Skeletal muscle cell (primary cell): ENCODE measurements at places on chromosomes 11 and 22.

GRCh38 chr11:77081976-77082836 is 15.4 kb downstream of the CAPN5 start:
- DNase-seq: no peak

- no peak for DNase-seq
Measured at GRCh38 chr22:27541836-27542235, 259.7 kb downstream of the MN1 start.

- no peak for DNase-seq
Measured at GRCh38 chr11:115761348-115761747, 257.1 kb upstream of the CADM1 start.

- DNase-seq: no peak
Measured at GRCh38 chr22:23537416-23537815, 42.7 kb downstream of the IGLL1 start.

GRCh38 chr22:30564045-30564760 is 10.3 kb downstream of the GAL3ST1 start:
- DNase-seq: no peak

- no peak for DNase-seq
Measured at GRCh38 chr11:72350752-72351151, 83.6 kb downstream of the CLPB start.

DNA sequence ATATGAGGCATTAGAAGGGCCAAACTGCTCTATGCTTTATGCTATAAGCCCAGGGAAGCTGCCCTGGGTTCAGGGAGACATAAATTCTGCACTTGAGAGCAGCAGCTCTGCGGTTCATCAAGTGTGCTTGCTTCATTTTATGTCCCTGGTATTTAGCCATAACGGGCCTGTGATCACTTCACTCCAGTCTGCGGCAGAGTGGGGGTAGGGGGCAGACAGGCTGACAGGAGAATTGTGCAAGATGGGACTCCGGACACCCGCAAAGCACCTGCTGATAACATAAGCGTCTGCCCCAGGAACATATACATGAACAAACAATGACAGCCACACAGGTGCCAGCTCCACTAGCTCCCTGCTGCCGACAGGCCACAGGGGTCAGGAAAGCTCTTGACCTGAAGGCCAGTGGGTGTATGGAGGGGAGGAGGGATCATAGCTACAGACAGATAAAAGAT is 56.1 kb downstream of the SMCO4 start:
- no peak for DNase-seq

DNA sequence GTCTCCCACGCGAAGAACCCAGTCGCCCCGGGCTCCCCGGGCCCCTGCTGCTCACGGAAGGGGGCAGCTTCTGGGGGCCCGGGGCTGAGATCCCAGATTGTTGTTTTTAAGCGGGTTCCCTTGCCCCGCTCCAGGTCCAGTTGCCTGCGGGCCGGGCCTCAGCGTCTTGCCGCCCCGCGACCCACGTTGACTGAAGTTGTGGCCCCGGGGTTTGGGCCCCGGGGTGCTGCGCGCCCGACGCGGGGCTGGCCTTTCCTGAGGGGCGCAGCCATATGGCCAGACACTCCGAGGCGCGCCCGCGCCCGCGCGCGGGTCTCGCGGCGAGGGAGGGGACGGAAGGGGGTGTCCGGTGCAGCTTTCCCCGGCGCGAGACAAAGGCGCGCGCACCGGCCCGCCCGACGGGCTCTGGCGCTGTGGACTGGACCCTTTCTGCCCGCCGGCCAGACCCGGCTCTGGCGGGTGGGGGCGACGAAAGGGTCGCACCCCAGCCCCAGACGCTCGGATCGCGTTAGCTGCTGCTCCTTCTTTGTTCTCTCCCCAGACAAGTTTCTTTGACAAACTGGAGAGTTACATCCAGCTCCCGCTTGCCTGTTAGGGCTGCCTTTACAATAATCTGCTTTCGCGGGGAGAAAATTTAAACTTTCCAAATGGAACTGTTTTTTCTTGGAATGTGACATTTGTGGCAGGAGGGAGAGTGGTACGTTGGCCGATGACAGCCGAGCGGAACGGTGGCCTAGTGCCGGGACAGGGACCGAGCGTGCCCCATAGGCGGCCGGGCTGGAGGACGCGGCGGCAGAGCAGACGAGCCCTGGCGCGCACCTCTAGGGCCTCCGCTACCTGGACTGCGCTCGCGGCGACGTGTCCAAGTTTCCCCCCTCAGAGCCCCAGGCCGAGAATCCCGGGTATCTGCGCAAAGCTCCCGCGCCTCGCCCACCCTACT is 716 bp downstream of the AMOTL1 start:
- DNase-seq: no peak

- DNase-seq: no peak
Measured at GRCh38 chr11:95257456-95257971, 26.5 kb upstream of the SESN3 start.

DNA sequence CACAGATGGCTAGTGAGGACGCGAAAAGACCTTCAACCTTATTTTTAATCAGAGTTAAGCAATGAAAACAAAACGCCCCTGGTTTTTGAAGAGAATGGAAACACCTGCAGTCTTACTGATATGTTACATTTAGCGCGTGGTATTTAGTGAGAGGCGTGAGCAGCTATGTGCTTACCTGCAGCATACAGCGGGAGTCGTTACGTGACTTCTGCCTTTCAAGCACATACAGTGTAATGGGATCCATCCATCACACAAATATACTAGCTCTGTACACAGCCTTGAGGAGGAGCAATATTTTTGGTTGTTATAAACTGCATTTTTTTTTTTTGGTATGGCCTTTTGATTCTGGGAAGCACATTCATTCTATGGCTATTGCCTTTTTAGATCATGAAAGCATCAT is 5.5 kb downstream of the KRTAP5-2 start:
- DNase-seq: no peak

- DNase-seq: no peak
Measured at GRCh38 chr22:25054943-25055511, 102.5 kb downstream of the KIAA1671 start.

- no peak for DNase-seq
Measured at GRCh38 chr22:49740242-49740641, 87.4 kb downstream of the BRD1 start.

DNA sequence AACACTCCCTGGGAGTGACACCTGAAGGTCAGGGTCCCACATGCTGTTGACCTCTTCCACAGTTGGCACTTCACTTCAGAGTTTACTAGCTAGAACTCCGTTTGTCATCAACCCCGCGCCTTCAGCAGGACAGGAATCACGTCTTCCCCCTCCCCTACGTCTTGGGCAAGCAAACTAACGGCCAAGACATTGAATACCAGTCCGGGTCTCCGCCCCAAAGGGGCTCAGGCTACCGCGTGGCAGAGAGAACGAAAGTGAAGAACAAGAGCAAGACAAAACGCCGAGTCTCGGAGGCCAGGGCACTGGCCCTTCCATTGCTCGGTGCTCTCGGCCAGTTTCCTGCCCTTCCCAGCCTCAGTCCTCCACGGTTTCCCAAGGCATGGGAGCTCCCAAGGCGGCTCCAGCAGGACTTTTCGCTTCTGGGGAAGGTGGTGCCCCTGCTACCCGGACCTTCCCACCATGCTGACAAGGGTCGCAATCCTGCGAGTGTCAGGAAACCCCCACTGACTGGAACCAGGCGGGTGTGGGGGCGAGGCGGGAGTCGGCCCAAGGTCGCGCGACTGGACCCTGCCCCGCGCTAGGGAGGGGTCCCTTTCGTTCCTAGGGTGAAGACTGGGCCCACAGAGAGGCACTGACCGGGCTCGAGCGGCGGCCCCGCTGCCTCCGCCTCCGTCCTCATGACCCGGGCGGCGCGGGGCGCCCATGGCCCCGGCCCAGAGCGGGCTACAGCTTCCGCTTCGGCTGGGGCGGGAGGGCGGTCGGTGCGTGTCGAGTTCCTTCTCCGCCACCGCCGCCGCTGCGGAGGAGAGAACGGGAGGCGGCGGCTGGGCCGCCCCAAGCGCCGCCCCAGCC is at the start of gene GUCD1:
Gene GUCD1 (minus strand): TSS at position 826 of the 852 bp plus-strand sequence. CDS start 147 bp downstream, at position 679.
- no peak for DNase-seq

GRCh38 chr22:22386602-22387385 is 121.7 kb downstream of the ZNF280B start:
- no peak for DNase-seq

GRCh38 chr11:77502346-77502905 is 28.5 kb upstream of the PAK1 start:
- DNase-seq: no peak

DNA sequence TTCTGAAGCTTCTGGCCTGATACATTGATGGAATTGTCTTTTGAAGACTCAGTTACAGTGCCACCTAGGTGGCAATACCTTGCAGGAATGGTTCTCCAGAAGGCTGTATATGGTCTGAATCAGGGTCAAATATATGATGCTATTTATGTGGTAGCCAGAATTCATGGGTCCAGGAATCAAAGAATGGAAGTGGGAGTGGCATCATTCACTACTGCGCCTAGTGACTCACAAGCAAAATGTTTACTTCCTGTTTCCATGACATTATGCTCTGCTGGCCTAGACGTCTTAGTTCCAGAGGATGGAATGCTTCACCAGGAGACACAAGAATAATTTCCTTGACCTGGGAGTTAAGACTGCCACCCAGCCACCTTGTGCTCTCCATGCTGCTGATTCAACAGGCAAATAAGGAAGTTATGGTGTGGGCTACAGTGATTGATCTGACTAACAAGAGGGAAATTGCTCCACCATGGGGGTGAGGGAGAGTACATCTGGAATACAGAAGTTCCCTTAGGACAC is 491.8 kb downstream of the ETS1 start:
- DNase-seq: peak; percentile 55

DNA sequence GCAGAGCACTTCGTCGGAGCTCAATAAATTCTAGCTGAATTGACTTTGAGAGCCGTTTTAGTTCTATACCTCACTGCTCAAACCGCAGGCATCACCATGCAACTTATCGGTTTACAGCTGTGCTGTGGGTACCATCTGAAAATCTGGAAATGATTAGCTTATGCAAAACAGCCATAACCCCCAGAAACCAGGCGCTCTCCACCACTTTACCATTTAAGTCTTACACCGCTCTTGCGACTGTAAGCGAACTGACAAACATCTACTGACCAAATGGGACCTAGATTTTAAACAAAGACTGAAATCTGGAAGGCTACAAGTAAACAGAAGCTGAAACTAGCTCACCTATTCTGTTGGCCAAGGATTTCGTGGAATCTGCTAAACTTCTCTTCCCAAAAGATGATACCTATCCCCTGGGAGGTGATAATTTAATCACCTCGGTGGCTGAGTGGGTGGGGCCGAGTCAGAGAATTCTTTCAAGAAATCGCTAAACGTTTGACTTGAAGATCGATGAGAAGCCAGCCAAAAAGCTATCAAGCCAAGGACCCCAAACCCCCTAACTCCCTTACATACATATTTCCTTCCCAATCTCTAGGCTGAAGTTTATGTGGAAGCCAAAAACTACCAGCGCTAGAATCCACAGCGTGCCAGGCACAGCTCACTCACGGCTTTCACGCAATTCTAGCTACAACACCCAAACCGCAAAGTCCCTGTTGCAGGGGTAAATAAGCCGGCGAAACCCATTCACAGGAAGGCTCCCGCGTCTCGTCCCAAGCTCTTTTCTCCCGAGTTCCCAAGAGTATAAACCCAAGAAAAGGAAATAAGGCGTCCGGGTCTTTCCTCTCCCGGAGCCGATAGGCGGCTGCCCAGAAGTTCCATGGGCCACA is 644 bp downstream of the SPTY2D1 start:
- no peak for DNase-seq

- DNase-seq: no peak
Measured at GRCh38 chr11:84236436-84236835, 950.3 kb upstream of the CCDC90B start.

DNA sequence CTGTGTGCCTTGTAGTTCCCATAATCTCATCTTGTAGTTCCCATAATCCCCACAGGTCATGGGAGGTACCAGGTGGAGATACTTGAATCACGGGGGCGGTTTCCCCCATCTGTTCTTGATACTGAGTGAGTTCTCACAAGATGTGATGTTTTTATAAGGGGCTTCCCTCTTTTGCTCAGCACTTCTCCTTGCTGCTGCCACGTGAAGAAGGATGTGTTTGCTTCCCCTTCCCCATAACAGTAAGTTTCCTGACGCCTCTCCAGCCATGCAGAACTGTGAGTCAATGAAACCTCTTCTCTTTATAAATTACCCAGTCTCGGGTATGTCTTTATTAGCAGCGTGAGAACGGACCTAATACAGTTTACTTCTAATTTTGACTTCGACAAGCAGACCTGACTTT is 14.0 kb upstream of the SMIM38 start:
- no peak for DNase-seq

DNA sequence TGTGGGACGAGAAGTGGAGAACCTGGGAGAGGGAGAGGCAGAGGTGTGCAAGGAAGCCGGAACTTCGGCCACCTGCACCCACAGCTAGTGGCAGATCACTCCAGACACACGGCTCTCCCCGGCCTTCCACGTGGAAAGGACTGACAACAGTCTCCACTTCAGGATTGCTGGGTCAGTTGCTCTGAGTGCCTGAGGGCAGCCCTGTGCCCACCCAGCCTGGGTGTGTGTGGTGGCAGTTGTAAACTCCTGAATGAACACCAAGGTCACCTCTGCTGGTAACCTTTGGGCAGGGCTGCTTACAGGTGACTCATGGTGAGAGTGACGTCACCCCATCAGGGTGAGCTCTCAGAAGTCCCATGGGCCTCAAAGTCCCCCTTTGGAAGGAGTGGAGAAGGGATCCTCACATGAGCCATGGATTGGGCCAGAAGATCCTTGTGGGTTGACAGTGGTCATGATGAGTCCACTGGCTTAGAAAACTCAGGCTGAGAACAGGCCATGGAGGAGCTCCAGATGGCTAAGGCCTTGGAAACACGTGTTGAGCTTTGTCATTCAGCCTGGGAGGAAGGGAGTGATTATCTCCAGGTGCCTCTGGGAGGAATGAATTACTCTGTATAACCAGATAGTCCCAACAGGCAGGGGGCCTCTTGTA is 71.3 kb downstream of the BCR start:
- no peak for DNase-seq

- no peak for DNase-seq
Measured at GRCh38 chr11:73249853-73250783, 22.0 kb upstream of the P2RY6 start.

- DNase-seq: no peak
Measured at GRCh38 chr22:39242595-39243438, 2.0 kb downstream of the PDGFB start.

DNA sequence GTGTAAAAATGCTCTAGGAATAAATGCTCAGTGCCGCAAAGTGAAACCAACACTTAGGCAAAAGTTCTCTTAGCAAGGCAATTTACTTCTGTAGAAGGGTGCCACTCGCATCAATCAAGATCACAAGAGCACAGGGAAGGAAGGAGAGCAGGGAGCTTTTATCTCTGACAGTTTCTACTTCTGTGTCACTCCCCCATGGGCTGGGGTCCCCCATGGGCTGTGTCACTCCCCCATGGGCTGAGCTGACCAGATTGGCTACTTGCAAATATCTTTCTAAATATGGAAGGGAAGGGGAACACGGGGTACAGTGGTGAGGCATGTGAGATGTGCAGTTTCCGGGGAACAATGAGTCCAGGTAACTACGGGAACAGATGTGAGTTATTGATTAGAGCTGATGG is 397 bp downstream of the OR52N2 start:
- no peak for DNase-seq

DNA sequence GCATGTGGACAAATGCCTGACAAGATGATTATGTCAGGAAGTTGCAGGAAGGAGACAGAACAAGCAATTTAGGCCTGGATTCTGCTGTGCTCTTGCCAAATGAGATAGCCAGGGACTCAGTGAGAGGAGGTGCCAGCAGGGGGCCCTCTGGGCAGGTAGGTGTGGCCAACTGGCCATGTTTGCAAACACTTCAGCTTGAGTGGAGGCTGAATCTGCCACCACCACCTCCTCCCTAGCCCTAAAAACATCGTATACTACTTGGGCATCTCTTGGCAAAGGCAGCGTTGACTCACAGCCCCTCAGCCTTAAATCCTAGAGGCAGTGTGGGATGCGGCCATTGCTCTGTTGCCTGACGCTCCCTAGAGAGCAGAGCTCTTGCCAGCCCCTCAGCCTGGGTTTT is 95.1 kb upstream of the PLET1 start:
- no peak for DNase-seq

GRCh38 chr11:128501008-128501407 is 86.3 kb downstream of the ETS1 start:
- no peak for DNase-seq
